Keratinocyte (primary cell): ENCODE measurements at places on chromosomes 1 and 21. TPM values are rescaled to one million over a fixed set of nuclear protein-coding genes. Genes with fewer than 3 reads are reported as not detected.

GRCh38 chr1:157069601-157070000 is 24.1 kb upstream of the ARHGEF11 start:
- H3K4me3 ChIP-seq = no peak overlapping the region
- no peaks in the 10 kb centered on the region for H3K36me3 ChIP-seq
- H3K27ac ChIP-seq = no peak overlapping the region
- DNase-seq = no peak
- H3K27me3 ChIP-seq = peaks cover 7% of the 10 kb centered on the region

GRCh38 chr1:159937054-159937750 is 8.2 kb downstream of the IGSF9 start:
- H3K27me3 ChIP-seq = no peaks in the 10 kb centered on the region
- H3K4me3 ChIP-seq = no peak overlapping the region
- H3K36me3 ChIP-seq = peaks cover 3% of the 10 kb centered on the region
- DNase-seq = no peak

DNA sequence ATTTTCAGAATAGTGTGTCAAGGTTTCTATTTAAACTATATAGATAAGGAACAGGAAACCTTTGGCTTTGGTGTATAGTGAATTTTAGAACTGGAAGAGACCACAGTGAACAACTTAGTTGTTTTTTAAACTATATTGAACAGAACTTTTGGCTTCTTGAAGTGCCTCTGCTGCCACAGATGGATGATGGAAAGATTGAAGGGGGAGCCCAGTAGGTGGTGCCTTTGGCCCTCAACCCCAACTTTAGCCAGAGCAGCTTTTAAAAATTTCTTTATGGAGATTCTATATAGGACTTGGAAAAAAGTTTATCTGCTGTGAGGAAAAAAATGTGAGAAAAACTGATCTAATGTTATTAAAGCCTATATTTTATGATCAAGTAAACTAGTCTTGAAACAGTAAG is 50.2 kb downstream of the SWT1 start:
- H3K4me3 ChIP-seq = no peak overlapping the region
- DNase-seq = no peak
- no peaks in the 10 kb centered on the region for H3K27me3 ChIP-seq

DNA sequence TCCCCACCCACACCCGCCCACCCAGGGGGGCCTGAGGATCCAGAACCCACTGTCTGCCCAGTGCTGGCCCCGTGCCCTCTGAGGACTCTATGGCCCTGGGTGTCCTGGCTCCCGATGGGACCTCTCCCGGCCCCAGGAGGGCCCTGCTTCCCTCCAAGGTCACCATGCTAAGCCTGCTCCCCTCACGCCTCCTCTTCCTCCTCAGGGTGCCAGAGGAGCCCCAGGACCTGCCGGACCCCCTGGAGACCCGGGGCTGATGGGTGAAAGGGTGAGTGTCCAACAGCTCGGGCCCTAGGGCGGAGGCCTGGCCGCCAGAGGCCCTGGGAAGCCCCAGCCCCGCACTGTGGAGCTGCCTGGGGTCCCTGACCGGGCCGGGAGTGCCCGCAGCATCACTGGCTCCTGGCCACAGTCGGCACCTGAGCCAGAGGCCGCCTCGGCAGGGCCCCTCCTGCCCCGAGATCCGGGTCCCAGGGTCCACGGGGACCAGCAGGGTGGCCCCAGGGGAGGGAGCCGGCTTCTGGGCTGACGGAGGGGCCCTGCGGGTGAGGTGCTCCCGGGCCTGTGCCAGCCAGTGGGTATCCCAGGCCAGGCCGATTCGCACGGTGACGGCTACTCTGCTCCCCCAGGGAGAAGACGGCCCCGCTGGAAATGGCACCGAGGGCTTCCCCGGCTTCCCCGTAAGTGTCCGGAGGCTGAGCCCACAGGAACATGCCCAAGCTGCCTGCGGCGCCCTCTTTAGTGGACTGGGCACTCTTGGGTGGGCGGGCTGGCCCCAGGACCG is 16.1 kb downstream of the COL6A1 start:
- H3K4me3 ChIP-seq = no peak overlapping the region
- no peaks in the 10 kb centered on the region for H3K27me3 ChIP-seq
- no peaks in the 10 kb centered on the region for H3K36me3 ChIP-seq
- no peaks in the 10 kb centered on the region for H3K4me1 ChIP-seq

DNA sequence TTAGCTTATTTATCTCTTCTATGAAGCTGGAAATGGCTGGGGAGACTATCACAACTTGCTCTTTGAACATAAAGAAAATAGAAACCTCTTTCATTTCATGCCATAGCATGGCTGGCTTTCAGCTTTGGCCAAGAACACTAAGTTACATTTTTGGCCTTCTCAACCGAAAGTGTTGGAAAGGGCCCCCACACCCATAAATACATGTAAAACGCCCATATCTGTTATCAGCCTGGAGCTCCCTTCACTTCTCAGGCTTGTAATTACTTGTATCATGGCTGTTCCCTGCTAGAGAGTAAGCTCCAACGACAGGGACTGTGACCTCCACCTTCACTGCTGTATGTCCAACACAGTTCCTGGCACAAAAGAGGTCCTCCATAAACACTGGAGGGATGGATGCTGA is 12.7 kb upstream of the EIF4G3 start:
- H3K27me3 ChIP-seq = no peaks in the 10 kb centered on the region
- H3K27ac ChIP-seq = no peak overlapping the region
- H3K4me1 ChIP-seq = peaks cover 7% of the 10 kb centered on the region
- H3K4me3 ChIP-seq = no peak overlapping the region

CFAP57 gene
- polyA plus RNA-seq = 0.24 to 0.39 TPM (median 0.32 TPM) in 3 replicates
